T-cell (primary cell): ENCODE measurements at places on chromosomes 1 and 21. TPM values are rescaled to one million over a fixed set of nuclear protein-coding genes. Genes with fewer than 3 reads are reported as not detected.

UTS2 gene
- 11.6 TPM for total RNA-seq

DNA sequence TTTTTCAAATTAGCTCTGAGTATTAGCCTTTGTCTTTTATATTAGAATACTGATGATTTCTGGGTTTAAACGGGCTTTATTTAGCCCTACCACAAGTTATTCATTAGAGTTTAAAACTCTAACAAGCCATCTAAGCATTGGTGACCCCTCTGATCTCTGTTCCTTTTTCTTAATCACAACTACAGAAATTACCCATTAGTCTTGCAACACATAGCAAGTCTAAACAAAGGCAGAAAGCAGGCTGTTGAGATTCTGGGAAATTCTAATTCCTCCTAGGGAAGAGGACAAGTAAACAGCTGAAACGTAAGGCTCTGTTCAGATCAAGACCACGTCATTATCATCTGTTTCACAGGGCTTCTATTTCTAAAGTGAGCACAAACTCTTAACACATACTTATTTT, 491.2 kb upstream of the ZRANB2 start:
- DNase-seq: no peak

SMPDL3B gene
- 0.22 TPM for total RNA-seq

GRCh38 chr1:209875515-209875914, 47.7 kb downstream of the UTP25 start:
- no peak for DNase-seq

- no peak for DNase-seq
These were observed 51.3 kb downstream of the TEX35 start for GRCh38 chr1:178564086-178564782.

CLCN6 gene
- total RNA-seq: 21.3 TPM

LRRC71 gene
- not detected for total RNA-seq
